ENCODE measurements at places on chromosomes 2 and 18.

DNA sequence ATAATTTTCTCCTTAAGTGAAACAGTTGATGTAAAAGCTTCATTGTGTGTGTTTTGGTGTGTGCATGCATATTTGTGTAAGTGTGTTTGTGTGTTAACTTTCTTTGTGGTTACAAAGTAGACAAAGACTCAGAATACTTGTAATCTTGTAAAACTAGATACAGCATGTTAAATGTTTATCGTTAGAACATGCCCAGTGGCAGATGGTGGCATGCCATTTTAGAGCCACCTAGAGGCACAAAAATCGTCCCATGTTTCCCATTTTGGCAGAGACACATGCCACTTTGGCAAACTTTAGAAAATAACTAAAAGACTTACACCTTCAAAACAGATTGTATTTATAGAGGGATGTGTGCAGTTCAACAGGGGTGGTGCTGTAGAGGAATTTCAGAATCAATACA, 224.1 kb downstream of the LRP1B start:
- no peak for DNase-seq

DNA sequence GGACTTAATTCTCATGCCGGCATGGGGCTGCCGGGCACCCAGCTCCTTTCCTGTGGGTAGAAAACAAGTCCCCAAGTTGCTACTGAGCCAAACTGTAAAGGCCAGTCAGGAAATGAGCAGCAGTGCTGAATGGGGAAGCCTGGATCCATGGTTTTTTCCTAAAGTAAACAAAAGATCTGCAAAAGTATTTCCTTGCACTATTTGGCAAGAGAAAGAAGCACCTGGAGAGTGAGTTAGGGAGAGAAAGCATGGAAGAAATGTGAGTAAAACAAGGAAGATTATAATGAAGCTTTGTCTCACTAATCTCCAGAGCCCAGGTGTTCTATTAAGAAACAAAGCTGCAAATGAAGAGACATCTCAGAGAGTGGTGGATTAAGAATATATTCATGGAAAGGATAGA, 117.6 kb downstream of the METTL8 start:
- DNase-seq: peak; percentile 11

DNA sequence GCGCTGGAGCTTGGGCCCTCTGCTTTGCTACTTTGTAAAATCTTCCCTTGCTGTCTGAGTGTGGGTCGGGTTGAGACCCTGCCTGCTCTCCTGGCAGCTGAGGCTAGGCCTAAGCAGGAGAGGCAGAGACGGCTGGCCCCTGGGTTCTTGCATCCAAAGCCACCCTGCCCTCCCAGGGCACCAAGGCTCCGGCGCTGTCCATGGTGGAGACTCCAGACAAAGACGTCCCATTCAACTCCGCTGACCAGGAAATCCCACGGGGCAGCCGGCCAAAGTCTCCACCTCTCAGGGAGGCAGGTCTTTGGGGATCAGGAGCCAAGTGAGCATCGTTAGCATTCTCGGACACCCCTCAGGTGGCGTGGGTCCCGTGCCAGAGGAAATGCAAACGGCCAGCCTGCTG, 2.6 kb upstream of the PRLH start:
- DNase-seq: peak; percentile 53

DNA sequence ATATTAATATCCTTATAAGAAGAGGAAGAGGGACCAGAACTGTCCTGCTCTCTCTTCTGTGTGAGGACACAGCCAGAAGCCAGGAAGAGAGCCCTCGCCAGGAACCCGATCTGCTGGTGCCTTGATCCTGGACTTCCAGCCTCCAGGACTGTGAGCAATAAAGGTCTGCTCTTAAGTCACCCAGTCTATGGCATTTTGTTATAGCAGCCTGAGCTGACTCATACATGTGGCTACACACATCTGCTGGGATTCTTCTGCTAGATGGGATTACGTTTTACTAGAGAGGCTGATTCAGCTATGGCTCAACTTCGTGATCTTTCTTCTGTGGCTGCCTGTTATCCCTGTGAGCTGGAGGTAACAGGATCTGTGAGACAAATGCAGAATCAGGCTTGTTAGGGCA, 29.6 kb downstream of the ARL4C start:
- peak; percentile 22 for DNase-seq

DNA sequence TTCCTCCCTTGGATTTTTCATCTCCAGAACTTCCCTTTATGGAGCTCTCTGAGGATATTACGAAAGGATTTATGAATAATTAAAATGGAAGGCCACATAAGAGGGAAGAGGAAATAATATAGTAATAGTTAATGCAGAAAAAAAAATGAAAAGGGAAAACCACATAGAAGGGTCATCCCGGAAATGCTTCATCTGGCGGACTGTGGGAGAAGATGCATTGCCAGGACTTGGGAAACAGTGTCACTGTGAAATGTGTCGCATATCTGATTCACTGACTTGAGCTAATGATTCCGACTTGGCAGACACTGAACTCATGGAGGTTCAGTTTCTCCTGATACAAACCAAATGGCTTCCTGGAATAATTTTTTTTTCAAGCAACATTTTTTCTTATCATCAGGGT, 129.9 kb upstream of the RMP24 start:
- DNase-seq: peak; percentile 20

DNA sequence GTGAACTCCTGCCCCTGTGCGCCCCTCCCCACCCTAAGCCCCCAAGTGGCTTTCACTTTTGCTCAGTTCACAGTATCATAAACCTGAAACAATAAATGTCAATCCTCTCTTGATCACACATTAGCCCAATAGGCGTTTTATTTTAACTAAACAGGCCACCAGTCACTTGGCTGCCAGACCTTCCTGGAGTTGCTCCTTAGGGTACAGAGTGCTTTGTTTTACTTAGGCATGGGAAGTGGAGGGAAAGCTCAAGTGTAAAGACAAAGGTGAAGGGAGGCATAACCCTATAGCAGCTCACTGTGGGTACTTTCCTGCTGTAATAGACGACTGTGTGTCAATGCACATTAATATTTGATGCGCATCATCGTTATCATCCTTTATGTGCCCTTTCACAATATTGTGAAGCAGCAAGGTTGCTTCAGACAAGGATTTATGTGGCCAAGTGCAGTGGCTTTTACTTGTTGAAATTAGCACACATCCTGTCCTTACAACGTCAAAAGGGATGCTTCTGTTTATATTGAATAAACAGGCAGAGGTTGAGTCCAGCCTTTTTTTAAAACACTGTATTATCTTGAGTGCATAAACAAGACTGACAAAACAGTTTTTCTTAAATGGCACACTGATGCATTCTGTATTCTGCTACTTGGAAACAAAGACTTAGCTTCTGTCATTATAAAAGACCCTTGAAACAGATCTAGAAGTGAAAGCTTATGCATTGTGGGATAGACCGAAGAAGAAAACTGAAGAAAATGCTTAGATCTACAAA, 168.5 kb downstream of the TMEFF2 start:
- DNase-seq: no peak

GRCh38 chr2:230900336-230900995, 24.6 kb downstream of the GPR55 start:
- no peak for DNase-seq
